ENCODE measurements at places on chromosomes 7 and 10. TPM values are rescaled to one million over a fixed set of nuclear protein-coding genes. Genes with fewer than 3 reads are reported as not detected.

CHST3 gene
- 18.7 TPM for total RNA-seq

ANXA8L1 gene
- total RNA-seq, result not detected

FXYD4 gene
- total RNA-seq, result not detected

SH2D4B gene
- not detected for total RNA-seq

SLC29A3 gene
- 8.6 TPM for total RNA-seq

DNMBP gene
- total RNA-seq, result 6.4 TPM

SLC29A4 gene
- total RNA-seq, result 31.7 TPM

KIF11 gene
- total RNA-seq, result 62.8 TPM

SYNPO2L gene
- not detected for total RNA-seq

VGF gene
- 0.10 TPM for total RNA-seq

- DNase-seq, result no peak
These were observed 12.9 kb downstream of the AGK start for GRCh38 chr7:141563956-141564623.

- no peak for DNase-seq
These were observed 28.0 kb upstream of the VSIR start for GRCh38 chr10:71801361-71801760.

DNA sequence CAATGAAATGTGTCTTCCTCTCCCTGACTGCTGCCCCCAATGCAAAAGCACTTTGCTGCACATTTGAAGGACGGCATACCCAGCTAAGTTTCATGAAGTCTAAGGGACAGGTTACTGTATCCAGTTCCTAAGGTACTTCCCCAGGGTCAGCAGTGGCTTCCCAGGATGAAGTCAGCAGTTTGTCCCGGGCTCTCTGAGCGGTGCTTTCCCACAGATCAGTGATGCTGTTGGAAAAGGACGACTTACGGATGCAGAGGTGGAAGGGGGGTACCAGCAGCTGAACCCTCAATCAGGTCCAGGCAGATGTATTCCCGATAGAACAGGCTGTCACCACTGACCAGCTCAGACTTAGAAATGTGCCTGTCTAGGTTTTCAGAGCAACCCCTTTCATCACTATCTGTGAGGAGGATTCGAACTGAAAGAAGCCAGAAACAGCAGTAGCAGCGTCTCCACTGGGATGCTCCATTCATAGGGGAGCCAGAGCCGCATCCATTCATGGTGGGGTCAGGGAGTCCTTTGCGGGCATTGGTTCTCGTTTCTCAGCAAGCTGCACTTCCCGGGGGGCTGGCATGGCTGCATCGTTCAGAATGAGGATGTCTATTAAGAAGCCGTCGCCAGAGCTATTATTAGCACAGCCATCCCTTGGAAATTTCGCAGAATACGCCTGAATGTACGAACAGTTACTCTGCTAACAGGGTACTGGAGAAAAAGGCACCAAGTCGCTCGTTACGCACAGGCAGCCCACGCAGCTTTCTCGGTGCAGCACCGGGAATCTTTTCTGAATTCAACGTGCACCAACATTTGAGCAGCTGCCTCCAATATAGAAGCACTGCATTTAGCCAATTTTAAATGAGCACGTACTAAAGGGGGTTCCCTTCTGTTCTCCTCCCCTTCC, 303.7 kb downstream of the PRPF18 start:
- DNase-seq, result no peak

DNA sequence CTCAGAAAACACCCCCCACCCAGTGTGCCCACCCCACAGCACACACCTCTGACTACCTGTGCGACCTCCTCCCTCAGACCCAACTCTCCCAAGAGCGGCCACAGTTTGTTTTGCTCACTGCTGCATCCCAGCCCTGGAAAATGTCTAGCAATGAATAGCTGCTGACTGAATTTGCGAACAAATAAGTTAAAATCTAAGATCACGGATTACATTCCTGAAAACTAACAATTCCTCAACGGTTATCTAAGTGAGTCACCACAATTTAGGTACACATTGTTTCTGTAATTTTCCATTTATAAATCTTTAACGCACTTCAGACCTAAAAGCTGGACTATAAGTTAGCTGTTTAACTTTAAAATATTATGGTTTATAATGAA, 235.2 kb downstream of the ZMYND11 start:
- DNase-seq, result no peak

DNA sequence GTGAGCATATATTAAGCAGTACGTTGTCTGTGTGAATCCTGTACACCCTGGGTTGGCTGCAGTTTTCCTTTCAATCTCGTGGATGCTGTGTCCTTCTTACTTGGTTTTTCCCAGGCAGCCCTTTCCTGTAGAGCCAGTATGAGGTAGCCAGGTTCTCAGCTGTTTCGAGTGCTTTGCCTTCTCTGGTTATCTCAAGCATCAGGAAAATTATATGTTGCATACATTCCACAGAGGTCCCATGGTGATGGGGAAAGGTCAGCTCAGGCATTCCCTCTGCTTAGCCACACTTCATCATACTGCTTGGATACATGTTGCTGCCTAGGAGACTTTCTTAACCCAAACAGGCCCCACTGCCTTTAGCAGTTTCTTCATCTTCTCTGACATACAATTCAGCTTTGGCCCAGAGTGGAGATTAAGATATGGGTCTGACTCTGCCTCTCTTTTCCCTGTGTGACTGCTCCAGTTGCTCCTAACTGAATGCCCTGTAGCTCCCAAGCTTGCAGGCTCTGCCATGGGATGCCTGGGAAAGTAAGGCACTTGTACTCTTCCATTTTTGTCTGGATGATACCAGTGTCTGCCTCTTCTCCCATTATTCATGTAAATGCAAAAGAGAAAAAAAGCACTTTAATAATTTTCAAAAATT, 11.3 kb downstream of the GNAI1 start:
- no peak for DNase-seq

DNA sequence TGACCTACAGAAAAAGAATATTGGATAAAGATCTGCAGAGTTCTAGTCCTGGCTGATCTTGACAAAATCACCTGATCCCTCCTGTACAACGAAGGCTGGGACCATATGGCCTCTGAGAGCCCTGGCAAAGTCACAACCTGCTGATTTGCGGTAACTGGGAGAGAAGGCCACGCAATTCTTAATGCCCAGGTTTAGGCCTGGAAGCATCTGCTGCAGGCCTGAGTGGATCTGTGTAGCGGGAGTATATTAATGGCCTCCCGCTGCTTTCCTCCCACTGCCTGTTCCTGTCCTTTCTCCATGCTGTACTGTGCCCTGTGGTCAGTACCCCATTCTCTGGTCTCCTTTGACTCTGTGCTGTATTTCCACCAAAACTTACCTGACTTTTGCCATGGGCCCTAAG, 24.2 kb downstream of the AKR1B1 start:
- no peak for DNase-seq

All from HepG2 (cell line).